ENCODE measurements at places on chromosomes 12 and 14. TPM values are rescaled to one million over a fixed set of nuclear protein-coding genes. Genes with fewer than 3 reads are reported as not detected.

OLR1 gene
- total RNA-seq: 1.4 TPM

DNA sequence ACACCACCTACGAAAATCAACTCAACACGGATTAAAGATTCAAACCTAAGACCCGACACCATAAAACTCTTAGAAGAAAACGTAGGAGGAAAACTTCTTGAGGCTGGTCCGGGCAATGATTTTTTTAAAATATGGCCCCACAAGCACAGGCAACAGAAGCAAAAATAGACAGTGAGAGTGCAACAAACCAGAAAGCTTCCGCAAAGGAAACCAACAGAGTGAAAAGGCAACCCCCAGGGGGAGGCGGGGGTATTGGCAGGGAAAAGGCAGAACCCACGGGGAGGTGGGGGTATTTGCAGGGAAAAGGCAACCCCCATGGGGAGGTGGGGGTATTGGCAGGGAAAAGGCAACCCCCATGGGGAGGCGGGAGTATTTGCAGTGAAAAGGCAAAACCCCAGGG lies 20.5 kb upstream of the FBRSL1 start:
- DNase-seq: no peak
- no peak overlapping the region for H3K27ac ChIP-seq
- no peak overlapping the region for H3K4me3 ChIP-seq
- H3K4me1 ChIP-seq: peaks cover 6% of the 10 kb centered on the region
- H3K27me3 ChIP-seq: peaks cover 46% of the 10 kb centered on the region

DNA sequence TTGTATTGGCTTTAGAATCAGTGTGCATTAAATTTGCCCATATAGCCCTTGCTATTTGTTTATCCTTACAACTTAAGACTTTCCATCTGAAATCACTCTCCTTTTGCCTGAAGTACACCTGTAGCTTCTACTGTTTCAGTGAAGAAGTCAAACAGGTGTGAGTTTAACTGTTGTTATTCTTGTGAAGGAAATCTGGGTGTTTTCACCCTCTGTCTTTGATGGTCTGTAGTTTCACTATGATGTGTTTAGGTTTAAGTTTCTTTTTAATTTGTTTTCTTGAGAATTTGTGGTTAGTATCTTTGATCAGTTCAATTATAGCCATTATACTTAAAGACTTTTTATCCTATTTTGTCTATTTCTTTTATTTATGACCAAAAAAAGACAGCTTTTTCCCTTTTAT lies 68.9 kb upstream of the BBS10 start:
- H3K27ac ChIP-seq: no peak overlapping the region
- no peak overlapping the region for H3K4me3 ChIP-seq
- DNase-seq: no peak
- peaks cover 6% of the 10 kb centered on the region for H3K4me1 ChIP-seq

DNA sequence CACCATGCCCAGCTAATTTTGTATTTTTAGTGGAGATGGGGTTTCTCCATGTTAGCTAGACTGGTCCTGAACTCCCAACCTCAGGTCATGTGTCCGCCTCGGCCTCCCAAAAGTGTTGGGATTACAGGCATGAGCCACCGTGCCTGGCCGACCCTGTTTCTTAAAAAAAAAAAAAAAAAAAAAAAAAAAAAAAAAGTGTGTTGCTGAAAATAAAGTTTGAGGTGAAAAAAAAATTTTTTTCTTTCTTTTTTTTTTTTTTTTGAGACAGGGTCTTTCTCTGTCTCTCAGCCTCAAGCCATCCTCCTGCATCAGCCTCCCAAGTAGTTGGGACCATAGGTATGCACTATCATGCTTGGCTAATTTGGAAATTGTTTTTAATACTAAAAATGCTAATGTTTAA lies 11.3 kb downstream of the RBM25 start:
- H3K4me3 ChIP-seq: no peak overlapping the region
- H3K36me3 ChIP-seq: peaks cover 12% of the 10 kb centered on the region
- H3K4me1 ChIP-seq: no peaks in the 10 kb centered on the region
- DNase-seq: no peak

GRCh38 chr12:31406345-31406744 lies 80.4 kb upstream of the SINHCAF start:
- H3K27ac ChIP-seq: no peak overlapping the region
- DNase-seq: no peak
- no peaks in the 10 kb centered on the region for H3K4me1 ChIP-seq
- no peaks in the 10 kb centered on the region for H3K27me3 ChIP-seq
- H3K4me3 ChIP-seq: no peak overlapping the region
- H3K36me3 ChIP-seq: peaks cover 5% of the 10 kb centered on the region

DNA sequence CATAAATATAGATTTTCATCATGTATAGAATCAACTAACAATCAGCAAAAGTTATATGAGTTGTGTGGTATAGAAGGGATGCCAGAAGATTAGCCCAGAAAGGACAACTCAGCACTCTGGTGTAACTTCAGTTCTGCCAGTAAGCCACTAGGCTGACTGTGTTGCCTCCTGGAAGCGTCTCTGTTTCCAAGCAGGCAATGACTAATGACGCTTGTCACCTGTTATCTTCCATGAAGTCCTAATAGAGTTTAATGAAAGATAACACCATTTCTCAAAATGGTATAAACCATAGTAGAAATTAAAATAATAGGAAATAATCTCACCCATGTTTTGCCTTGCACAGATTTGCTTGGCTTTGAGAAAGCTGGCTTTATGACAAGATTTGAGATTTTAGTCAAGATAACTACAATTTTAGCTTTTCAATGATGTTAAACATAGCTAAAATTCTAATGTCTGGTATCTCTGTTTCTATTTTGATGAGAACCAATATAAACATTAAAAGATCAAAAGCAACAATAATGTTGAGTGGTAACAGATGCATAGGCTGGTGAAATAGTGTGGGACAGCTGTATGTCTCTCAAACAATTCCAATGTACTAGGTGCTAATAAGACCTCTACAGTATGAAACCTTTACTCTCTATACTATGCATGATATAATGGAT lies 9.0 kb upstream of the RNU6-7 start:
- no peaks in the 10 kb centered on the region for H3K36me3 ChIP-seq
- no peak for DNase-seq
- no peak overlapping the region for H3K4me3 ChIP-seq
- H3K27me3 ChIP-seq: no peaks in the 10 kb centered on the region
- H3K27ac ChIP-seq: no peak overlapping the region
- H3K4me1 ChIP-seq: peaks cover 2% of the 10 kb centered on the region

- no peaks in the 10 kb centered on the region for H3K27me3 ChIP-seq
- no peak for DNase-seq
- H3K4me3 ChIP-seq: no peak overlapping the region
- peaks cover 14% of the 10 kb centered on the region for H3K4me1 ChIP-seq
- no peak overlapping the region for H3K27ac ChIP-seq
- H3K36me3 ChIP-seq: no peaks in the 10 kb centered on the region
Measured at GRCh38 chr12:12804011-12804410, 9.1 kb upstream of the DDX47 start.

DNA sequence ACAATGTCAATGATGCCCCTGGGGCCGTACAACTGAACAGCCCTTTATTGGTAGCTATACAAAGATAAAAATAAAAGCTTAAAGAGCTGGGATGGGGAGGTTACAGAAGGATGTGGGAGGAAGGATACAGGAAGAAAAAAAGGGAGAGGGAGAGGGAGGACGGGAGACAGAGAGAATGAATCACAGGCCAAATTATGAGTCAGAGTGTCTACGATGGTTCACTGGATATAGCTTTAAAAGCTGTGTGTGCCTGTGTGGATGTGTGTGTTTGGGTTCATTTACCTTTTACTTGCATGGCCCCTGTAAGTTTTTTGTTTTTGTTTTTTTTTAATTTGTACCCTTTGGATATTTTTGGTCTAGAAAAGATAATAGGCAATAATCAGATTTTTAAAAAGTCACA lies 111.9 kb downstream of the CCDC60 start:
- H3K27ac ChIP-seq: no peak overlapping the region
- H3K4me3 ChIP-seq: no peak overlapping the region
- no peaks in the 10 kb centered on the region for H3K36me3 ChIP-seq

OASL gene
- total RNA-seq: 0.11 TPM

DNA sequence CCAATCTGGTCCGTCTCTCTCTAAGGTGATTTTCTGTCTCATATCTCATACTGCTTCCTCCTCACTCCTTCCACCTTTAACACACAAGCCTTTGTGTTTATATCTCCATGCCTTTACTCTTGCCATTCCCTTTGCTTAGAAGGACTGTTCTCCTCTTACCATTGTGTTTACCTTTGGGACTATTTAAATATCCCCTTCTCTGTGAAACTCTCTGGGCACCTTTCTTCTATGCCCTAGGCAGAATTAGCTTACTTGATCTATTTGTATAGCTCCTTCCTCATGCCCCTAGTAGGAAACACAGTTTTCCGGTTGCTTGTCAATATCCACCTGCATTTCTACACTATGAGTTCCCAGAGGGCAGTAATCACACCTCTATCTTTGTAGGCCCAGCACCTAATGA lies 3.9 kb upstream of the AMHR2 start:
- peaks cover 61% of the 10 kb centered on the region for H3K4me1 ChIP-seq
- H3K4me3 ChIP-seq: no peak overlapping the region
- H3K27ac ChIP-seq: peak overlapping the region; percentile 70
- no peaks in the 10 kb centered on the region for H3K36me3 ChIP-seq

DNA sequence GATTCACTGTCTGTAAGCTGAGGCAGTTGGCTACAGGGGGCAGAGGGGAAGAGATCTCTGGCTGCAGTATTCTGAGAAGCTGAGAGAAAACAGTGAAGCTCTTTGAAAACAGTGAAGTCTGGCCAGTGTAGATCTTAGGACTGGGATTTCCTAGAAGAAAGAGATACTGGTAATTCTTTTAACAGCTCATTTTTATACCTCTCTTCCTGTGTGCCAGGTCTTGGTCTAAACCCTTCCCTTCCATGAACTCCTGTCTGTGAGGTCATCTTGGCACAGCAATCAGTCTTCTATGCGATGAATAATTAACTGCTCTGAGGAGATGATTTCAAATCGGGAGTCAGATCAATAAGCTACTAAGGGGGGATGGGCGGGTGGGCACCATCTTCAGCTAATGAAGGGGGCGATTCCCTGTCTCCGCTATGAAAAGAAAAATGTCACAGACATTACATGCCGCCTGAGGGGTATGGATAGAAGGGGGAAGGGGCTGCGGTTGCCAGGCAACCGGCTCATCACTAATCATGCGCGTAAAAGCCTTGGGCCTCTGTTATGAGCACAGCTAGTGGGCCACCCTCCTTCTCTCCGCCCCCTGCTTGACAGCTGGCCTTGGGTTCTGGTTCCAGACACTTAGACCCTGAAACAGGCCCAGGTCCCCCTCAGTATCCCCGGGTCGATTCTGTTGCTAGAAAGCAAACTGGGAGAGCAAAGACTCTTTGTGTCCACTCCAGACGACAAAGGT lies 75.3 kb upstream of the CEP83 start:
- H3K27ac ChIP-seq: no peak overlapping the region
- H3K4me3 ChIP-seq: no peak overlapping the region
- H3K36me3 ChIP-seq: no peaks in the 10 kb centered on the region
- H3K4me1 ChIP-seq: peaks cover 1% of the 10 kb centered on the region

SMCO3 gene
- total RNA-seq: 1.4 TPM

DNA sequence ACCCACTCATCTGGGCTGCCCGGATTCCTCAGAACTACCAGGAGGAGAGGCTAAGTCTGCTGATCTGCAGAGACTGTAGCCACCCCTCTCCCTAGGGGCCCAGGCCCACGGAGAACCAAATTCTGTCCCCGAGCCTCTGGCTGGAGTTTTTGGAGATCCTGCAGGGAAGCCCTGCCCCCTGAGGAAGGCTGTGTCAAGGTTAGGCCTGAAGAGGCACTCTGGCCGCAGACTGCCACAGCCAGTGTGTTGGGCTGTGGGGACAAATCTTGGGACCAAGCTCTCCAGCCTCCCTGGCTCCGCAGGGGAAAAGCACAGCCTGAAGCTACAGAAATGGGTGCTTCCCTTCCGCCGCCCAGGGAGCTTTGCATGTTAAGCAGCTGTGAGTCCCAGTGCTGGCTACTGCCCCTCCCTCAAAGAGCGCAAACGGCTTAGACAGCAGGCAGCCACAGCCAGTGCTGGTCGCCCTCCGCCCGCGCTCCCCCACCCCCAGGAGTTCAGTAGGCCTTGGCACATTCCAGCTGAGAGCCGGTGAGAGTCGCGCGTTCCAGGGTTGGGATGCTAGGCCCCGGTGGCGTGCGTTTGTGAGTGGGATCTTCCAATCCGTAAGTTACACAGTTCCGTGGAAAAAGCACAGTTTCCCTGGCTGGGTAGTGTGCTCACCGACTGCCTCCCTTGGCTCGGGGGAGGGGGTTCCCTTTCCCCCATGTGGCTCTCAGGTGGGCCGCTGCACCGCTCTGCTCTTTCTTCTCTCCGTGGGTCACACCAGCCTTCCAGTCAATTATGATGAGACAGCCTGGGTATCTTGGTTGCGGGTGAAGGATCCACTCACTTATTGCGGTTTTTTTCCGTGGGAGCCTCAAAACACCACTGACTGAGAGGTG lies 13.2 kb downstream of the CLEC4E start:
- no peak overlapping the region for H3K27ac ChIP-seq
- H3K4me1 ChIP-seq: no peaks in the 10 kb centered on the region
- H3K36me3 ChIP-seq: peaks cover 5% of the 10 kb centered on the region
- H3K4me3 ChIP-seq: no peak overlapping the region
- H3K27me3 ChIP-seq: no peaks in the 10 kb centered on the region

- H3K36me3 ChIP-seq: no peaks in the 10 kb centered on the region
- H3K4me3 ChIP-seq: no peak overlapping the region
- peaks cover 12% of the 10 kb centered on the region for H3K27me3 ChIP-seq
Measured at GRCh38 chr14:57171363-57171762, 97.3 kb downstream of the EXOC5 start.

DNA sequence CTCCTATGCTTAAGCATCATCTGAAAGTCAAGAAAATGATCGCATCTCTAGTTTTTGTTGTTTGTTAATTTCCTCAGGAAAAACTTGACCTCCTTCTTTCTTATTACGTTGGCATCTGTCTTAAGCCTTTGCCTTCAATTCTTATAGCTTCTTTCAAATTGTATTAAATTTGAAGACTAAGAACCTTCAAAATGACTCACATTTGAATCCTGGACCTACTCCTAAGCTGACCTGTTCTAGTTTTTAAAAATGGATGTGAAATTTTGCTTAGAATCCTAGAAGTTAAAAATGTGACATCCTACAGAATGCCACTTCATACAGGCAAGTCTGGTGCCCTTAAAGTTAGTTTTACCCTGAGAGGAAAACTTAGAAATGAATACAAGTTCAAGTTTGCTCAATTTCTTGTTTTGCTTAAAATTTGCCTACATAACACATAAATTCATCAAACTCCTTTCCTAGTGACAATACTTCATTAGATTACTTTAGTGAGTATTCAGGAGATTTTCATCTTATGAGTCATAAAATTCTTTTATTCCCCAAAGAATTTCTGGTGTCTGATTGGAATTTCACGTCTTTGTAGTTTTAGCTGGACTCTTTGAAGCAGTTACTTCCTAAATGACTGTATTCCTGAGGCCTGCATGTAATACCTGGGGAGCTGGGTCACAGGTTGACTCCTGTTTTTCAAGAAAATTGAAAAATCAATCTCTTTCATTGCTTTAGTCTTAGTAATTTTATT lies 152.3 kb downstream of the MSRB3 start:
- H3K4me3 ChIP-seq: no peak overlapping the region
- H3K27ac ChIP-seq: peak overlapping the region; percentile 90
- H3K4me1 ChIP-seq: peaks cover 58% of the 10 kb centered on the region
- no peak for DNase-seq
- no peaks in the 10 kb centered on the region for H3K27me3 ChIP-seq

NGB gene
- total RNA-seq: not detected

HCAR1 gene
- 1.2 TPM for total RNA-seq

GRCh38 chr14:95389471-95390011 lies 69.8 kb upstream of the CLMN start:
- no peak overlapping the region for H3K4me3 ChIP-seq
- H3K36me3 ChIP-seq: peaks cover 2% of the 10 kb centered on the region
- no peak for DNase-seq
- no peaks in the 10 kb centered on the region for H3K27me3 ChIP-seq
- H3K27ac ChIP-seq: no peak overlapping the region

- H3K4me1 ChIP-seq: peaks cover 24% of the 10 kb centered on the region
- H3K36me3 ChIP-seq: peaks cover 6% of the 10 kb centered on the region
- H3K27ac ChIP-seq: peak overlapping the region; percentile 99
- peak overlapping the region; percentile 99 for H3K4me3 ChIP-seq
Measured at GRCh38 chr14:75660238-75660629, 442 bp downstream of the ERG28 start.

Measured in mesothelial cell of epicardium (in vitro differentiated cells).